NCI-H526 treated with DMSO at 0.1 percent for 48 hours (cell line): ENCODE measurements at places on chromosomes 6 and 20.

DNA sequence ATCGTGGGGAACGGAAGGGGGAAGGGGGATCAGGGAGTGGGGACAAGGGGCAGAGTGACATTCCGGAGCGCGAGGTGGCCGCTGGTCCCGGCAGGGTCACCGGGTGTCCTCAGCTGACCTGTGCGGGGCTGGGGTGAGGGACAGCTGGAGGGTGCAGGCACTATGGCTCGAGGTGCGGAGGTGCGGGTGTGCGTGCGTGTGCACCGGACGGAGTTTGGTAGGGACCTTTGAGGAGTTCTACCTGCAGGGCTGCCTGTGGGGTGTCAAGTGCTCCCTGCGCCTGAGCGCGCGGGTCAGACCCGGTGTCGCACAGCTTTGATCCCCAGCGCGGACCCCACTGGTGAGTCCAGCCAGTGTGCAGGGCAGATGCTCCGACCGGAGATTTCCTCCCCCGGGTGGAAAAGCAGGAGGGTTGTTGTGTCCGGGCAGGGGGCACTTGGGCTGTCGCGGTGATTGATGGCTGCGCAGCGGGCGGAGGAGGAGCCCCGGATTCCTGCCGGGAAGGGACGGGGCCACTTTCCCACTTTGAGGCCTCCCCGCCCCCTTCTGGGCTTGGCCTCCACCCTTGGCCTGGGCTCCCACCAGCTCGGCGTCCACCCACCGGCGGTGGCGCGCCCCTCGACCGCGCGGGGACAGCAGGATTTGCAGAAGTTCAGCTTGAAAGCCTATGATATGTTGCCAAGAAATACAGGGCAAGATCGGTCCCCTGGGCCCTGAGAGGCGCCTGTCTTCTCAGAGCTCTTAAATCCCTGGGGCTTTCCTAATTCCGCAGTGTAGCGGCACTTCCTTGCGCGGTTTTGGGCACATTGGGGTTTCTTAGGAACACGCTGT, 658 bp downstream of the RIN2 start:
- no peak for DNase-seq

GRCh38 chr20:2093159-2093781, 8.4 kb upstream of the STK35 start:
- DNase-seq: peak; percentile 53

- no peak for DNase-seq
Measured at GRCh38 chr6:154298297-154298696, 58.3 kb downstream of the IPCEF1 start.

DNA sequence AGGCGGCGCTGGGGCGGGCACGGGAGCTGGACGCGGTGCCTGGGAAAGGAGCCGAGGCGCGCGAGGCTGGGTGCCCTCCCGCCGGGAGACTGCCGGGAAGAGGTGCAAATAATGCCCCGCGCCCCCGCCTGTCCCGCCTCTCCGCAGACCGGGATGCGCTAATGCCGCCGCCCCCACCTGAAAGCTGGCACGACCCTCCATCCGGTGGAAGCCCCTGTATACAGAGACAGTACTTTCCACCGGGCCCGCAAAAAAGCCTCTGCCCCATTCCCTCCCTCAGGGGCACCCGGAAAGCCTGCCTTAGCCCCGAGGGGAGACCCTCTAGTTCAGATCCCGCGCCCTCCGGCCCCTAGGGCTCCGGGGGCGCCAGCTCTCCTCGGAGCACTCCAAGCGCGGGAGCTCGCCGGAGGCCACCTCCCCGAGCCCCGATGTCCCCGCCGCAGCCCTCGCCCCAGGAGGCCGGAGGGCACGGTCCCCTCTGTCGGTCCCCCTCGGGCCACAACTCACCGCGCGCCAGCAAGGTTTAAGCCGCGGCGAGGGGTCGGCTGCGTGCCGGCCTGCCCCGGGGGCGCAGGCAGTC, 1.2 kb downstream of the GRM4 start:
- no peak for DNase-seq

- DNase-seq: no peak
Measured at GRCh38 chr6:31826793-31827285, 699 bp upstream of the HSPA1B start.

DNA sequence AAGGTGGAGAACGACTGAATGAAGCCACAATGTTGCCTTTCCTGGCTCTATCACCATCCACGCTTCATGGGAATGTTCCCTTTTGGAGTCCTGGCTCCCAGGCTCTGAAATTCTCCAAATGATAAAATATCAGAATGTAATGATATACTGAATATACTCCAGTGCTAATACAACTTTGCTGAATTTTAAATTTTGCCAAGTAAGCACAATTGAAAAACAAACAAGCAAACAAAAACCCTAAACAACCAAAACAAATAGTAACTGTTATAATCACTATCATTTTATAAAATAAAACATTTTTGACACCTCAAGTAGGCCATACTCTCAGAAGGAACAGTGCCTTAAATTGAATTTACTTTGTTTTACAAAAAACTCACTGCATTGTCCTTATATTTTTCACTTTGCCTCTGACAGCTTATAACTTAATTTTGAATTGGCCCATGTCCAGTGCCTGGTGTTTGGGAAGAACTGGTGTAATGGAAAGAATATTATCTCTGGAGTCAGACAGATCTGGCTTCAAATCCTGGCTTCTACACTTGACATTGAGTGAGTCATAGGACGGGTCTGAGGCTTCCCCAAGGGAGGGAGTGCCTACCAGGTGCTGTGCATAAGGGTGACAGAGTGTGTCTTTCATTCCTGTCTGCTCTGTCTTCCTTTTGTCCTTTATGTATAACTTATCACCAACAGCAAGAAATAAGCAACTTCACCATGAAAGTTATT, 698.3 kb downstream of the EPM2A start:
- DNase-seq: no peak

DNA sequence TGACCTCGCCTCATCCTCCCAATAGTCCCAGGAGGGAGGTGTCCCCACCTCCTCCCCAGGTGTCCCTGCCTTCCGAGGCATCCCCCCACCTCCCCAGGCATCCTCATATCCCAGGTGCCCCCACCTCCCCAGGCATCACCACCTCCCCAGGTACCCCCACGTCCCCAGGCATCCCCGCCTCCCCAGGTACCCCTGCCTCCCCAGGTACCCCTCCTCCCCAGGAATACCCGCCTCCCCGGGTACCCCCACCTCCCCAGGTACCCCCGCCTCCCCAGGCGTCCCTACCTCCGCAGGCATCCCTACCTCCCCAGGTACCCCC, 198.9 kb downstream of the SYNDIG1 start:
- DNase-seq: no peak

GRCh38 chr6:144064402-144065212, 30.8 kb downstream of the SF3B5 start:
- peak; percentile 47 for DNase-seq

DNA sequence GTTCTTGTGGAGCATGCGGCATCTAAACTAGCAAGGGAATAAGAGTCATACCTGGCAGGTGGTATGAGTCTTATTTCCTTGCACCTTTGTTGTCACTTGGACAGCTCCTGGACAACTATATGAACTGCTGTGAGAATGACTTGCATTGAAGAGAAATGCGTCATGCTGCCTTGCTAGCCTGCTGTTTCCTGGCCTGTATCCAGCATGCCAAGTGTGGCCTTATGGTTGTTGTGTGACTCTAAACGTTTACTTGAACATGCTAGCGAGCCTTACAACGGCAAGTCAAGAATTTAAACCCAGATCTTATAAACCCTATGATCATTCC, 90.4 kb downstream of the CEP162 start:
- no peak for DNase-seq

- DNase-seq: no peak
Measured at GRCh38 chr20:61934716-61935530, 130.8 kb downstream of the TAF4 start.

- peak; percentile 22 for DNase-seq
Measured at GRCh38 chr20:58416835-58417234, 27.8 kb downstream of the VAPB start.

- no peak for DNase-seq
Measured at GRCh38 chr20:10064611-10065010, 29.8 kb downstream of the ANKEF1 start.

DNA sequence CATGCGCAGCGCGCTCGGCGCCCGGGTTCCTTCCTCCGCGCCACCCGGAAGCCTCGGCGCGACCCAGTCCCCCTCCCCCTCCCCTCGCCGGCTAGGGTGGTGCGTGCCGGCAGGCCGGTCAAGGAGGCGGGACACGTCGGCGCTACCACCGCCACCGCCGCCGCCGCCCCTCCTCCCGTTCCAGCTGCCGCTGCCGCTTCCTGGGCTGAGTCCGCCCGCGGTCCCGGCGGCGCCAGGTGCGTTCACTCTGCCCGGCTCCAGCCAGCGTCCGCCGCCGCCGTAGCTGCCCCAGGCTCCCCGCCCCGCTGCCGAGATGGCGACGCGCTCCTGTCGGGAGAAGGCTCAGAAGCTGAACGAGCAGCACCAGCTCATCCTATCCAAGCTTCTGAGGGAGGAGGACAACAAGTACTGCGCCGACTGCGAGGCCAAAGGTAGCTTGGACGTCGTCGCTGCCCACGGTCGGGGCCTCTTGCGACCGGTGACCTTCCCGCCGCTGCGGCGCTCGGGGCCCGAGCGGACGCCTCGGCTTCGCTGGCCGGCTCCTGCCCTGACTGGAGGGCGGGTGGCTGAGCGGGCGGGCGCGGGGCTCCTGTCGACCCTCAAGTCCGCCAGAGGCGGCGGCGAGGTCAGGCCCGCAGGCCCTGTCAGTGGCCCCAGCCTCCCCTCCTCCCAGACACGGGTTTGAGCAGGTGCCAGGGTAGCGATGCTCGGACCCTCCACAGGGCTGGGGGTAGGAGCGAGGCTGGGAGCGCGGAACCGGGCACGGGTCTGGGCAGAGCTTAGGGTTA, at the start of gene SMAP1:
SMAP1 (plus strand) TSS at position 173 of the 788 bp plus-strand sequence; CDS start at position 314, 141 bp downstream.
- DNase-seq: peak; percentile 81

DNA sequence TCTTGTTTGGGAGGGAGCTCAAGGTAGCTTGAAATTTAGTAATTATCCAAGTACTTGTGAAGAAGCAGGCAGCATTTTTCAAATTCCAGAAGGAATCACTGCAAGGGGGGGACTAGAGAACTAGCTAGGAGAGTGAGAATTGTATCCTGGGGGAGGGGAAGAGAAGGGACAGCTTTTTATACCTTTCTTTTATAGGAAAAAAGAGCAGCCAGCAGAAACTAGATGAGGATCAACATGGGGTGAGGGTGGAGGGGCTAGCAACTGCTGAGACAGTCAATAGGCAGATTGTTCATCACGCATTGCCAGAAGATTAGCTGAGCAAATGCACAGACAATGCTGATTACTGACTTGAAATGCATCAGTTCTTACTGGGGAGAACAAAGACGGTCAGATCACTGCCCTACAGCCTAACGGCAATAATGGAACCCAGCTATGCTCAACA, 514.3 kb upstream of the CITED2 start:
- no peak for DNase-seq

- DNase-seq: no peak
Measured at GRCh38 chr20:33788351-33789049, 22.6 kb upstream of the CHMP4B start.

GRCh38 chr20:48052475-48052835, 267.2 kb upstream of the SULF2 start:
- DNase-seq: no peak

- no peak for DNase-seq
Measured at GRCh38 chr6:87244380-87244779, 78.0 kb upstream of the SMIM8 start.

DNA sequence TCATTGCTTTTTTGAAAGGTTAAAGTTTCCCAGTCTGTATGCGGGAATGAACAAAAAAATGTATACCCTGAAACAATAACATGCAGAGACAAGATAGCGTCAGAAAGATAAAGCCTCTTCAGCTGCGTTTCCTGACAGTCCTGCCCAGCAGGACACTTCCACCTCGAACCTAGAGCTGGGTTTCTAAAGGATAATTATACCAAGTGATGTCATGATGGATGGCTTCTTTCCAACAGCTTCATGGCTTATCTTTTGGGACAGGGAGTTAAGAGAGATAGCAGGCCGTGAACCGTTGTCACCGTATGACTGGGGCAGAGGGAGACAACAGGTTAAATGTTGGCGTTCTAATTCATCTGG, 267.6 kb upstream of the SGK1 start:
- DNase-seq: no peak

GRCh38 chr20:50921803-50922501, 9.3 kb downstream of the ADNP start:
- no peak for DNase-seq

DNA sequence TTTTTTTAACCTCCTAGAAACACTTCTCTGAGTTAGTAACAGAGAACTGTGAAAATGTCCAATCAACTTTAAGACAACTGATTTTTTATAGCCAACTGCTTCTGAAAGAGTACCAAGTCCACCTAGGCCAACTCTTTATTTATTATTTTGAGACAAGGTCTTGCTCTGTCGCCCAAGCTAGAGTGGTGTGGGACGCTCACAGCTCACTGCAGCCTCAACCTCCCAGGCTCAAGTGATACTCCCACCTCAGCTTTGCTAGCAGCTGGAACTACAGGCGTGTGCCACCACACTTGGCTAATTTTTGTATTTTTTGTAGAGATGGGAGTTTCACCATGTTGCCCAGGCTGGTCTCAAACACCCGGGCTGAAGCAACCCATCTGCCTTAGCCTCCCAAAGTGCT, 331.6 kb downstream of the RNGTT start:
- no peak for DNase-seq

DNA sequence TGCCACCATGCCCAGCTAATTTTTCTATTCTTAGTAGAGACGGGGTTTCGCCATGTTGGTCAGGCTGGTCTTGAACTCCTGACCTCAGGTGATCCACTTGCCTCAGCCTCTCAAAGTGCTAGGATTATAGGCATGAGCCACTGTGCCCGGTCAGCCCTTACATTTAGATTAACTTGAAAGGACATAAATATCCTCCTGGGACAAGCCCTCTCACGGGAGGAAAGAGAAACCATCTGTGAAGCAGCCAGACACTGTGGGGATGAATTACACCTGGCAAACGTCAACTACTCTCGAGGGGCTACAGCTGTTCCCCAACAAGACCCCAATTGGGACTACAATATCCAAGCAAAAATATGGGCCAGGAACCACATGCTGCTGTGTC, 32.7 kb upstream of the SAMHD1 start:
- no peak for DNase-seq

GRCh38 chr20:53708129-53708968, 114.7 kb upstream of the ZNF217 start:
- no peak for DNase-seq

GRCh38 chr6:27471365-27472115, 1.4 kb downstream of the ZNF184 start:
- peak; percentile 0 for DNase-seq
